ENCODE measurements at places on chromosomes 13 and 19.

GRCh38 chr19:14022469-14022868 is 5.5 kb upstream of the RLN3 start:
- no peak for DNase-seq

- DNase-seq = no peak
Measured at GRCh38 chr19:33247441-33247819, 21.8 kb upstream of the SLC7A10 start.

GRCh38 chr19:18800636-18801035 is 9.5 kb upstream of the COMP start:
- DNase-seq = no peak

GRCh38 chr13:46378411-46378810 is 8.6 kb downstream of the RUBCNL start:
- DNase-seq = no peak

GRCh38 chr19:1223018-1223855 is 14.6 kb downstream of the CBARP start:
- DNase-seq = no peak

DNA sequence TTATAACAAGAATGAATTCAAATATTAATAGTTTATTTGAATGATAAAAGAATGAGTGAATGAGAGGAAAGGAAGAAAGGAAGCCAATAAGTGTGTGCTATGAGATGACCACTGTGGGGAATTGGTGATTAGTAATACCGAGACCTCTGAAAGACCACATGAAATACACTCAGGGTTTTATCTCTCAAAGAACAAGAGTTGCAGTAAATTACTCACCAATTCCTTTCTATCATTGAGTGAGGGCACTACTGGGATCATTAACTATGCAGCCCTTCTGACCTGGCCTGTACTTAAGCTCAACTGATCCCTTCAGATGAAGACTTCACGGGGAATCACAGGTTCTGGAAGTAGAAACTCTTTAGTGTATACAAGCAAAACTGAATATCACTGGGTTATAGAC is 1636.1 kb downstream of the SLITRK5 start:
- DNase-seq = no peak

DNA sequence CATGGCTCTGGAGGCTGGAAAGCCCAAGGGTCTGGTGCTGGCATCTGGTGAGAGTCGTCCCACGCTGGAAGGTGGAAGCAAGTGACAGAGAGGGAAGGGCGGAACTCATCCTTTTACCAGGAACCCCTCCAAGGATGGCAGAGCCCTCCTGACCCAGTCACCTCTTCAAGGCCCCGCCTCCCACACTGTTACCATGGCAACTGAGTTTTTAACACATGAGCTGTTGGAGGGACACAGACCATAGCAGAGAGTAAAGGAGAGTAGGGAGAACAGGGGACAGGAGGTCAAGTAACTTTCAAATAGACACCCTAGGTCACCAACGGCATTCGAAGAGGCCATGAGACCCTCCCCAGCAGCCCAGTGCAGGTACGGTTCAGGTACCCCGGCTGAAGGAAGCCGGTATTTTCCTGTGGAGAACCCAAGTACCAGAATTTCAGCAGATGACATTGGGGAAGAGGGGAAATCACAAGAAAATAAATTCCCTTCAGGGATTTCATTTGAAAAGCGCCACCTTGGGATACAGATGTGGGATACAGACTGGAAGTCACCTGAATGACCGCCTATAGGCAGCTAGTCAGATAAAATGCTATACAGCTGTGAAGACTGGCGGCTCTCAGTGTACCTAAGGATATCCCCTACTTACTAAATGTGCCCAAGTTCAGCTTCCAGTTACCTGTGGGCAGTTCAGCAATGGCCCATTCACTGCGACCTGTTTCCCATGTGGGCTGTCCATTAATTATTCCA is 8.0 kb downstream of the IL17D start:
- DNase-seq = peak; percentile 69
